ENCODE measurements at places on chromosomes 6 and 20.

DNA sequence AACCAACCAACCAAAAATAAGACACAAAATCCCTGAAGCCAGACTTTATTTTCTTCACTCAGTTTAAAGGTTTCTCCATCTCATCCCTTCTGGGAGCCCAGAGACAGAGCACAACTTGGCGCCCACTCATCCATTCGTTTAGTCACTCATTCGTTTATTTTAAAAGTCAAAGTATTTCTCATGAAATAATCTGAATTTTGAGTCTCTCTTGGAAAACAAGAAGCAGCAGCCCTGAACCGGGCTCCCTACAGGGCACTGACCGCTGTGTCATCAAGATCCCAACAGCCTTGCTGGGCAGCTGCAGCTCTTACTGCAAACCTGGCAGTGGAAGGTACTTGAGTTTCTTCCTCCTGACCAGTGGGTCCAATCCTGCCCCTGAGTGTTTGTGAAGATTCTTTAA, 171.6 kb downstream of the THBS2 start:
- no peak overlapping the region for H3K27ac ChIP-seq
- DNase-seq, result no peak
- H3K4me3 ChIP-seq, result no peak overlapping the region
- no peaks in the 10 kb centered on the region for H3K36me3 ChIP-seq

- H3K27me3 ChIP-seq, result no peaks in the 10 kb centered on the region
- DNase-seq, result no peak
- no peaks in the 10 kb centered on the region for H3K36me3 ChIP-seq
- no peak overlapping the region for H3K27ac ChIP-seq
- peaks cover 26% of the 10 kb centered on the region for H3K4me1 ChIP-seq
- H3K4me3 ChIP-seq, result no peak overlapping the region
Measured at GRCh38 chr20:37523012-37523391, 2.0 kb downstream of the NNAT start.

- no peak for DNase-seq
- no peaks in the 10 kb centered on the region for H3K27me3 ChIP-seq
- H3K4me1 ChIP-seq, result peaks cover 48% of the 10 kb centered on the region
- no peaks in the 10 kb centered on the region for H3K36me3 ChIP-seq
- peak overlapping the region; percentile 87 for H3K4me3 ChIP-seq
- H3K27ac ChIP-seq, result peak overlapping the region; percentile 96
Measured at GRCh38 chr6:4021854-4022695, 56.9 kb downstream of the FAM217A start.

- no peak for DNase-seq
- no peak overlapping the region for H3K4me3 ChIP-seq
- no peaks in the 10 kb centered on the region for H3K36me3 ChIP-seq
- H3K27me3 ChIP-seq, result no peaks in the 10 kb centered on the region
- peak overlapping the region; percentile 83 for H3K27ac ChIP-seq
- peaks cover 14% of the 10 kb centered on the region for H3K4me1 ChIP-seq
Measured at GRCh38 chr20:16846006-16846405, 97.8 kb downstream of the OTOR start.

All from tibial nerve (tissue), 4 donors.